ENCODE measurements at places on chromosomes 3 and 15.

- DNase-seq: peak; percentile 61
Measured at GRCh38 chr3:194540274-194540905, 53.6 kb upstream of the ATP13A3 start.

DNA sequence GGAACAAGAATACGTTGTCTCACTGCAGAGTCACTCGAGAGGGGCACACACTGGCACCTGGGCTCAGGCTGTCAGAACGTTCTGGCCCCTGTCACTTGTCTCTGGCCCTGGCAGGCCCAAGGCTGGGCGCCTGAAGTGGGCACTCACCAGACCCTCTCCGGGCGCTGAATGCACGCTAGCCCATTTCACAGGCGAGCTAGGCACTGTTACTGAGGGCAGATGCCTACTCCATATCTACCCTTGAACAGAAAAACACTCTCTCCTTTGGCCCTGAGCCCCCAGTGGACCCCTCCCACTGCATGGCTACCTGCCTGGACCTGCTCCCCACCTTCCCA, 42.3 kb upstream of the IQSEC1 start:
- no peak for DNase-seq

- DNase-seq: no peak
Measured at GRCh38 chr3:197117114-197117513, 87.5 kb upstream of the MELTF start.

GRCh38 chr3:136862617-136863322, 762 bp downstream of the NCK1 start:
- peak; percentile 43 for DNase-seq

GRCh38 chr3:16060945-16061344, 113.5 kb upstream of the GALNT15 start:
- DNase-seq: no peak

DNA sequence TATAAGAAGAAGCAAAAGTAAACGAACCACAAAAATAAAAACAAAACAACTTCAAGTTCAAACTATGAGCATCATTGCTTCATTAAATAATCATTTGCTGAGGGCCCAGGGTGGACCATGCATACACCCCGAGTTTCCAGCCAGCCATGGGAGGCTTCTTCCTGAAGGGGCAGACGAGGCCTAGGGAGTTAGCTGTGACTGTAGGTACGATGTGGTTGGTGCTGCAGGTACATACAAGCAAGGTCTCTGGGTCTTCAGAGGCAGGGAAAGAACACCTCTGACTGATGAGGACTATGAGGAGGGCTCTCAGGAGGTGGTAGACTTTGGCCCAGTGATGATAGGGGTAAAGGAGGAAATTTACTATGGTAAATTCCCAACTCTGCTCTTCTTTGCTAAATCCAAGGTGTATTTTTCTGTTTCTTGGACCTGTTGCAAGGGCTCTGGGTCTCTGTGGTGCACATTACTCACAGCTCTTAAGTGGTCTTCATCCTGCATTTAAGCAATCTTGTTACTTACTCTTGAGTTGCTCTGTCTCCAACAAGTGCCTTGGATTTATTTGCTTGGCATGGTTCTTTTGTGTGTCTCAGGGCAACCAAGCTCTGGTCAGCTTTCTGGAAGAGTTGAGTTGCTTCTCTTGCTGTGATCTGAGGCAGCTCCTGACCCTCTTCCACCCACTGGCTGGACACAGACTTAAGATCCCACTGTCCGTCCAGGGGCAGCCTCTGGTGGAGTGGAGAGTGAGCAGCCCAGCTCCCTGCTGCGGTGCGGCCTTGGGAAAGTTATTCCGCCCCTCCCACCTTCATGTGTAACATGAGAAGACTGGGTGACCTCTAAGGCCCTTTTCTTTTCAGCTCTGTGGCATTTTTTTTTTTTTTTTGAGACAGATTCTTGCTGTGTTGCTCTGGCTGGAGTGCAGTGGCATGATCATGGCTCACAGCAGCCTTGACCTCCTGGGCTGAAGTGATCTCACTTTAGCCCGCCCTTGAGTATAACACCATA, 56.1 kb upstream of the KIF23 start:
- DNase-seq: no peak

DNA sequence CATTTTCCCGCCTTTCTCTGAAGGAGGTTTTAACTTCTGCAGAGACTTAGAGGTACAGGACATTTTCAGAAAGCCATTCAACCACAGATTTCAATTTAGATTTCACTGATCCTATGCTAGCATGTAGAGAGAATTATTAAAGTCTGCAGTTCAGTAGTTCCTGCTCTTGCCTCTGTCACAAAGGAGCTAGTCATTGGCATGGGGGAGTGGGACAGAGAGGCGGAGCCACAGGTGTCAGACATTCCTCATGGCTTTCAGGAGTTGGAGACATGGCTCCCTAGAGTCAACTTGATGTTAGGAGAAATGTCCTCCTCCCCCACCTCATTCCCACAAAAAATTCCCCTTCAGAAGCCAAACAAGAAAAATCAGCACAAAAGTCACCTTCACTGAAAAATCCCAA, 66.0 kb upstream of the SIAH2 start:
- no peak for DNase-seq

DNA sequence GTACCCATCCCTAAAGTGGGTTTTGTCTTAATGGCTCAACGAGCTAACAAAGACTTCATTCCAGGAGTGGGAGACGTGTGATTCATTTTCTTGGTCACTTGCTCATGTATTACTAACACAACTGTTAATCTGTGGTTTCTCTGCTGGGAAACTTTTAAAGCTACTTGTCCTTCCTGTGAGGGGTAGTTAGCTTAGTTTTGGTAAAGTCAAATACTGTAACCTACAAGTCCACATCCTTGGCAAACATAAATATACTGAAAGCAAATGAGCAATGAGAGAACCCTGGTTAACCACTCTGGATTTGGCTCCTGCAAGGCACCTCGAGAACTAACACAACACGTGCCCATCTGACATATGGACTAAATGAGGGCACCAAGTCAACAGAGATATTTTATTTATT, 19.9 kb downstream of the NOX5 start:
- no peak for DNase-seq

GRCh38 chr3:23991683-23992628, 46.9 kb downstream of the NR1D2 start:
- no peak for DNase-seq

DNA sequence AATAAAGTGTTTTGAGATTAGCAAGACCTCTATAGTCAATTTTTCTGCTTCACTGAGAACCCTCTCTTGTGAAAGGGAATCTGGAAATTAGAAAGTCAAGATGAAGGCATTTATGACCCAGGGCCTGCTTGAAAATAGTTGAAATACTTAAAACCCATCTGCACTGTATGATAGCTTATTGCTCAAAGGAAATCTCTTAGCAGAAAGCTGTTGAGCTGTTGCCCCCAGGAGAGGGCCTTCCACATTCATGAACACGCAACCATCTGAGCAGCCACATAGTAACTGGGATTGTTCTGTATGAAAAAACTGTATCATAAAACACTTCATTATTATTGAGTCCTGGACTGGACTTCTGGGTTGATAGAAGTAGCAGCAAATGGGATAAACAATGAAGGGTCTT, 106.4 kb upstream of the PTX3 start:
- DNase-seq: no peak

GRCh38 chr15:99006146-99006545, 1.4 kb downstream of the PGPEP1L start:
- DNase-seq: no peak

- no peak for DNase-seq
Measured at GRCh38 chr3:73314151-73314951, 252.9 kb downstream of the EBLN2 start.

GRCh38 chr3:133962849-133963248, 66.9 kb downstream of the SLCO2A1 start:
- no peak for DNase-seq

- DNase-seq: no peak
Measured at GRCh38 chr3:127483902-127484591, 106.5 kb downstream of the TPRA1 start.

DNA sequence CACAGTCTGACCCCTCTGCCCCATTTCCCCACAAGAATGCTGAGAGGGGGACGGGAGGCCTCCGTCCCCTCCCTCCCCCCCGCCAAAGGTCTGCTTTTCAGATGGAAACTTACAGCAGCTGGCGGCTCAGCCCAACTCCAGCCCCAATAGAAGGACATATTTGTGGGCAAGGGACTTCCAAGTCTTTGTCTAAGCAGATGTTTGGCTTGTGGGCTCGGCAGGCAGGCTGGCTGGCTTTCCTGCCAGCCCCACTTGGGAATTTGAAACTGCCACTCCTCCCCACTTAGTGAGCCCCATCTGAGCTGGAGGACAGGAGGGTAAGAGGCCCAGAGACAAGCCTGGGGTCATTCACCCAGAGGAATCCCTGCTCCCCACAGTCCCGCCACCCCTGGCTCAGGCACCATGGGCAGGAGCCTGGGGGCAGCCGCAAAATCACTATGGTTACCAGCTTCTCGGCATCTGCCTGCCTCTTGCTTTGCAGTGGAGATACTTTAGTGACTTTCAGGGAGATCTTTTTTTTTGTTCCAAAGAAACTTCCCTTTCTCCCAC, 53.6 kb downstream of the LMCD1 start:
- DNase-seq: no peak

GRCh38 chr15:35757765-35758164, 211.8 kb upstream of the DPH6 start:
- no peak for DNase-seq

DNA sequence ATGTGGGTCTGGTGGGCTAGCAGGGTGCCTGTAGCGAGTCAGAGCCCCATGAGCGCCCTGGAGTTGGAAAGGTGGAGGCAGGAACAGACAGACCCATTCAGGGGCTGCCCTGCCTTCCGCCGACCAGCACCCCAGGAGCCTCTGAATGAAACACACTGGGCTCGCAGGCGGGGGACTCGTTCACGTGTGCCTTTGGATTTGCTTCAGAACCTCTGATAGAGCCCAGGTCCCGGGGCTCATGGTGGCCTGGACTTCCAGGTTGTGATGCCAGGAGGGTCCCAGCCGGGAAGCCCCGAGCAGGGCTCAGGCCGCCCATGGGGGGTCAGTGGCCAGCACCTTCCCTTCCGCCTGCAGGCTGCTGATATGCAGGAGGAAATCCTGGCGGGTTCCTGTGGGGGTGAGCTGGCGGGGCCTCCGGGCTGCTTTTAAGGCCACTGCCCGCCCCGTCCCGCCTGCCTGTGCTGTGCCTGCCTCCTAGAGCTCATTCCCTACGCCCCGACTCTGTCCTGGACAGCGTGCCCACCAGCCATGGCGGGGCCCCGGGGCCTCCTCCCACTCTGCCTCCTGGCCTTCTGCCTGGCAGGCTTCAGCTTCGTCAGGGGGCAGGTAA, at the start of gene STAB1:
Gene STAB1 (plus strand): TSS at position 453 of the 610 bp plus-strand sequence. CDS start 76 bp downstream, at position 529.
- DNase-seq: no peak

- DNase-seq: no peak
Measured at GRCh38 chr3:148078658-148079057, 619.0 kb upstream of the AGTR1 start.

GRCh38 chr3:119883461-119884160, 101.7 kb downstream of the NR1I2 start:
- DNase-seq: peak; percentile 20

DNA sequence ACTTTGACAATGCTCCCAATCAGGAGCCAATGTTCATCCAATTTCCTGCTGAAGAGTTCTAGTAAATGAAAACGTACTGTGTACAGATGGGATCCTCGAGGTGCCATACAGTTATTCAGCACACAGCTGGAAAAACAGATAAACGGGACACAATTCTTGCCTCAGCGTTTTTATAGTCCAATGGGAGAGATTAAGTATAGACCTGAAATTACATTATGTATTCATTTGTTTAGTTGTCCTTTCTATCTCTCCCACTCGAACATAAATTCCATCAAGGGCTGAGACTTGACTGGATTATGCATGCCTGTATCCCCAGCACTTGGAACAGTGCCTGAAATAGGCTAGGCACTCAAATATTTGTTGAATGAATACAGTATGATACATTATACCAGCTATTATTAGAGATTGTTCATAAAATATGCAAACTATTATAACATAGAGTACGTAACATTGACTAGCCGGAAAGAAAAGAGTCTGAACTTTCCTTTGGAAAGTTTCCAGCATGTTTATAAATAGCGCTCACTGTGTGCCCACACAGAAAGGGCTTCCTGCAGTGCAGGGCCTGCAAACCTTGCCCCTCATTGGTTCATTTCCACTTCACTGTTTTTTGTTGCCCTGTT, 27.4 kb upstream of the SNTN start:
- DNase-seq: no peak

GRCh38 chr3:71958533-71958932, 173.6 kb upstream of the PROK2 start:
- DNase-seq: no peak

- no peak for DNase-seq
Measured at GRCh38 chr3:131142580-131142979, 115.9 kb downstream of the NEK11 start.

- no peak for DNase-seq
Measured at GRCh38 chr15:100861511-100861991, 18.1 kb upstream of the ALDH1A3 start.

DNA sequence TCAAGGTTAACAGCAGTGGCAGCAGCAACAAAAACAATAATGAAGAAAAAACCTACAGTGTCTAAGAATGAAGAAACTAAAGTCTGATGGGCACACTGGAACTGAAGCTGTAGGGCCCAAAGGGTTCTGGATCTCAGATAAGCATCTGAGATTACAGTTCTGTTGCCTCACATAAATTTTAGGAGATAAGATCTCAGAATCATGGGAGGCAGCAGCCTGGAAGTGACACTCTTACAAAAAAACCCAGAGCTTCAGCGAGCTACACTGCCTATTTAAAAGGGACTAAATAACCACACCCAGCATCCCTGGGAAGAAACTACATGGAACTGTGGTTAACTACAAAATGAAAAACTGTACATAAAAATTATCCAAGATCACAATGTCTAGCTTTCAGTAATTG, 61.2 kb downstream of the PLD1 start:
- no peak for DNase-seq

DNA sequence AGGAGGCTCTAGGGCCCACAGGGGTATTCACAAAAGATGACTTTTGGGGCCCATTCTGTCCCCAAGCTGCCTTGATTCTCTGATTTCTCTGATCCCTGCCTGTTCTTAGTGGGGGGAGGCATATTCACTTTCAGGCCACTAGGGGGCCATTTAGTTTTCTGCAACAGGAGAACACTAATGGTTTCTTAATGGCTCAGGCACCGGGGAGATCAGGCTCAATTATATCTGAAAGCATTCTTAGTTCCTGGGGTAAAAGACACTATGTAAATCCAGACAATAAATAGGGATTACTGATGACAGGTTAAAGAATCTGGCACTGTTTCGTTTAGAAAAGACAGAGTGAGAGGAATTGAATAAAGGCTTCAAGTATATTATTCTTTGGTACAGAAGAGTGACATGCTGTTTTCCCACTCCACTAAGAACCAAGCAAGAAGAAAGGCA, 2.5 kb upstream of the INAFM2 start:
- peak; percentile 82 for DNase-seq

- no peak for DNase-seq
Measured at GRCh38 chr15:87930457-87930856, 326.1 kb downstream of the NTRK3 start.
